ENCODE measurements at places on chromosomes 11 and 22.

GRCh38 chr11:89181111-89181510, 3.4 kb downstream of the TYR start:
- DNase-seq, result no peak

DNA sequence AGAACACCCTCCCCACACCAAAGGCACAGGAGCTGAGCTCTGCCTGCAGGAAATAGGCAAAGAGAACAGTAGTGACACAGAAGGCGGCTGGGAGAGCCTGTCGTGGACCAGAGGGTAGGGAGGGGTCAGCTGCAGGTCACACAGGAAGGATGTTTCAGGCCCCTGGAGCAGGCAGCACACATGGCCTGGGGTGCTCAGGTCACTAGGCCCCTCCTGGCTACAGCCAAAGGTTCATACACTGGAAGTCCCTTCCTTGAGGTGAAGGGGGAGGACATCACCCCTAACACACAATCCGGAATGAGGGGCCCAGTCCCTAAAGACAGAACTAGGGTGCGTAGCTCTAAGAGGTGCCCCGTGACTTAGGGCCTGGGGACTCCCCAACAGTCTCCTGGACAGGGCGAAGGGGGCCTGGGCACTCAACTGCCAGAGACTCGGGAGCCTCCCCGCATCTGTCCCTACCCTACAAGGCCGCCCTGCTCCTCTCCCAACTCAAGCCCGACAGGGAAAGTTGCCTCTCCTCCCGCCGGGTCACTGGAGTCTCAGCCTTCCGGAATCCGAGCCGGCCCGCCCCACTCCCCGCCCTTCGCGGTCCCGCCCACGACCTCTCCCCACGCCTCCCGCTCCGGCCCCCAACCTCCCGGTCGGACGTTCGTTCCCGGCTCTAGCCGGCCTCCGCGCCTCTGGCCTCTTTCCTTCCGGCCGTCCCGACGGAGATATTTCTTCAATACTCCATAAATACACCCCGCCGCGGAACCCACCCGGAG, at the start of gene CYB5R2:
TSS of gene CYB5R2 (minus strand) at position 541 of the 764 bp plus-strand sequence. CDS start 675 bp downstream, outside the sequence.
- DNase-seq, result no peak

DNA sequence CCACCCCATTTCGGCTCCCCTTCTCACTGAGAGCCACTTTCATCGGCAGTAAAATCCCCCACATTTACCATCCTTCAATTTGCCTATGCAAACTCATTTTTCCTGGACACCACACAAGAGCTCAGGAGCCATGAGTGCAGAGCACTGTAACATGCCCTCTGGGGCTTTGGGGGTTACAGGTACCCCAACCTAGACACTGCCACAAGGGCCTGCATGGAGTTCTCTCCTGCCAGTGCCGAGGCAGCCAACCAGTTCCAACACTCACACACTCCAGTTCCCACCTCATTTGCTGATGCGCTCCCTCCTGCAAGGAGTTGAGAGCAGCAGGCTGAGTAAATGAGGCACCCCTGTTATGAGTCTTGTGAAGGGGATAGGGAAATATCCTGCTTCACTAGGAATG, 76.1 kb downstream of the SMCO4 start:
- DNase-seq, result no peak

- DNase-seq, result no peak
These were observed 604.7 kb downstream of the TBC1D22A start for GRCh38 chr22:47367107-47367690.

- no peak for DNase-seq
These were observed 36.5 kb upstream of the THY1 start for GRCh38 chr11:119459293-119459976.

GRCh38 chr11:61832207-61832606, 4.1 kb downstream of the FADS2 start:
- no peak for DNase-seq

DNA sequence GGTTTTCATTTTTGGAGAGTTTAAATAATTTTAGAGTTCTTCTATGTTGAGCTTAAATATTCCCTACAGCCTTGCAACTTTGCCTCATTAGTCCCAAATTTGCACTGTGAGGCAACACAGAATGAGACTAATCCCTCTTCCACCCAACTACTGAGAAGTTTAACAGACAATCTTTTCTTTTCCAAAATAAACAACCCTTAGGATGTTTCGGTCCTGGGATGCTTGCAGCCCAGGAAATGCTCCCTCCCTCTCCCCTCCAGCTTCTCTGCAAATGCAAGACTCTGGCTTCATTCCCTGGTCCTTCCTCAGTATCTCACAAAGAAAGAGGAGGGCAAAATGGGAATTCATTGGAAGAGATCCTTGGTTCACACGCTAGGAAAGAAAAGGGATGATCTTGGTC, 222.5 kb downstream of the ST3GAL4 start:
- no peak for DNase-seq

- DNase-seq, result peak; percentile 10
These were observed 2.0 kb downstream of the MRGPRF start for GRCh38 chr11:69010964-69011623.

Measured in Caki2 (cell line).